Germinal center (tissue), 1 donor: ENCODE measurements at places on chromosomes 5 and 9.

GRCh38 chr5:135829681-135830383 is 4.6 kb upstream of the SLC25A48 start:
- DNase-seq: peak; percentile 50

DNA sequence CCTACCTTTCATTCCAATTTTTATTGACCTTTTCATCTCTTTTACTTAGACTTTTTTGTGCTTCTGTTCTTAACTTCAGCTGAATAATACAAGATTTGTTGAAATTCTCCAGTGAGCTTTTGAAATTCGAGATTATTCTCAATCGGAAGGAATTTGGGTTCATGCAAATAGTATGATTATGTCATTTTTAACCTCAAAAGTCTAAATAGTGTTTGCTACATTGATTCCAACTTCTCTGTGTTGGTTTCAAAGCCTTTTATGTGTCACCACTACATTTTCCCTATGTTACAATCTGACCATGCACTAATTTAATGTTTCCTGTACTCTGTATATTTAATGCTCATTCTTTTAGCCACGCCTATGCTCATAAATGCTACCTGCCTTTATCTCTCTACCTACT is 44.1 kb downstream of the VPS13A start:
- DNase-seq: no peak

DNA sequence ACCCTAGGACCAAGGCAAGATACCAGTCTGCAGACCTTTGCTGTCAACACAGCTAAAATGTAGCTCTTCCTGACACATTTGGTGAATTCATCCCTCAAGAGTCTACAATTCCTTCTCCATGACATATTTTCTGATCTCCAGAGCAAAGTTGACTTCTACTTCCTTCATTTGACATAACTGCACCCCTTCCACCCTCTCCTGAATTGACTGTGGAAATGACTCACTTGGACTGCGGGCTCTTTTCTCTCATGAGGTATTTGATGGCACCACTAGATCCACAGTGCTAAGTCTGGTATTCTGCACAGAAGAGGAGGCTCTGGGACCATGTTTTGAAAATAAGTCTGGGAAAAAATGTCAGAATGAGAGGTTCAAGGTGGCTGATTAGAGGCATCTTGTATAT is 338.4 kb upstream of the TRPC7 start:
- no peak for DNase-seq

- no peak for DNase-seq
Observed at GRCh38 chr5:178998441-178998840, 3.3 kb upstream of the GRM6 start.

GRCh38 chr5:164054461-164054860 is 549.0 kb downstream of the MAT2B start:
- no peak for DNase-seq

GRCh38 chr9:79604149-79604548 is 32.4 kb downstream of the TLE4 start:
- DNase-seq: no peak

GRCh38 chr9:112705768-112706427 is 12.0 kb downstream of the INIP start:
- no peak for DNase-seq

DNA sequence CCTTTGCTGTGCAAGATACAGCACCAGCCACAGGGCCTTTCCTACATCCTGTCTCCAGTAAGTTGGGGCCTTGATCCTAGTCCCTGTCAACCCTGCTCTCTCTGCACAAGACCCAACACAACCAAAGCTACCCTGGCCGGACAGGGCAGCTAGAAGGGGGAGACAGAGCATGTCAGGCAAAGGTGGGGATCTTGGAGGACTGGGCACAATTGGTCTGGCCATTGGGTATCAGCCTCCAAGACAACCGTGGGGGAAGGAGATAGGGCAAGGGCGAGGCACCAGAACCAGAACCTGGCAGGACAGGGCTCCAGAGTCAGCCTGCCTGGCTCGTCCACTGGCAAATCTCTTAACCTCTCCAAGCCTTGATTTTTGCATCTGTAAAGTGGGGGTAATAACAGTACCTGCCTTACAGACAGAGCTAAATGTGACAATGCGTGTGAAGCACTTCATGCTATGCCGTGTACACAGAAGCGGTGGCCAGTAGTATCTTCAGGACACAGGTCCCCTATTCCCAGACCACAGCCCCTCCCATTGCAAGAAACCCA is 51.6 kb upstream of the CDKN2AIPNL start:
- no peak for DNase-seq

GRCh38 chr5:143663872-143664271 is 148.1 kb upstream of the HMHB1 start:
- no peak for DNase-seq

DNA sequence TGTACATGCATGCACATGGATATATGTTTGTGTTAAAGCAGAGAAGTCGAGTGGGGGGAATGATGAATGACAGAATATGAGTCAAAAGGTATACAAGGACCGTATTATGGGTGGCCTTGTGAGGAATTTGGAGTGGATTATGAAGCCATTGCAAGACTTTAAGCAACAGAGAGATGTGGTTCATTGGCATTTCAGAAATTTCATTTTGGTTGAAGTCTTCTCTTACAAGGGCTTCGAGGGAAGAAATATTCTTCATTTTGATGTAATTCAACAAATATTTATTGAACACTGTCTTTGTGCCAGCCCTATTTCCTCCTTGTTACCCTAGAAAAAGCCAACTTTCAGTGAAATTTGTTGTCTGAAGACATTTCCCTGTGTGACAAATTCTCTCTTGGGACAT is 83.9 kb upstream of the SLCO6A1 start:
- no peak for DNase-seq

GRCh38 chr9:77648234-77649108 is at the start of gene GNA14:
TSS of gene GNA14 (minus strand) at chr9:77648322. CDS start at chr9:77647793, 529 bp downstream.
- DNase-seq: no peak

GRCh38 chr5:90158131-90158530 is 251.4 kb downstream of the CETN3 start:
- no peak for DNase-seq
